ENCODE measurements at places on chromosomes 1 and 21. TPM values are rescaled to one million over a fixed set of nuclear protein-coding genes. Genes with fewer than 3 reads are reported as not detected.

GRCh38 chr21:42630626-42631025, 22.8 kb upstream of the PDE9A start:
- H3K27ac ChIP-seq, result no peak overlapping the region
- no peaks in the 10 kb centered on the region for H3K36me3 ChIP-seq
- H3K27me3 ChIP-seq, result peaks cover 8% of the 10 kb centered on the region

RGS18 gene
- not detected for total RNA-seq

- no peaks in the 10 kb centered on the region for H3K36me3 ChIP-seq
- H3K4me3 ChIP-seq, result no peak overlapping the region
- H3K27me3 ChIP-seq, result no peaks in the 10 kb centered on the region
- DNase-seq, result no peak
- H3K27ac ChIP-seq, result no peak overlapping the region
Observed at GRCh38 chr1:87305762-87306161, 22.9 kb upstream of the LMO4 start.

RGS8 gene
- total RNA-seq, result not detected

DNA sequence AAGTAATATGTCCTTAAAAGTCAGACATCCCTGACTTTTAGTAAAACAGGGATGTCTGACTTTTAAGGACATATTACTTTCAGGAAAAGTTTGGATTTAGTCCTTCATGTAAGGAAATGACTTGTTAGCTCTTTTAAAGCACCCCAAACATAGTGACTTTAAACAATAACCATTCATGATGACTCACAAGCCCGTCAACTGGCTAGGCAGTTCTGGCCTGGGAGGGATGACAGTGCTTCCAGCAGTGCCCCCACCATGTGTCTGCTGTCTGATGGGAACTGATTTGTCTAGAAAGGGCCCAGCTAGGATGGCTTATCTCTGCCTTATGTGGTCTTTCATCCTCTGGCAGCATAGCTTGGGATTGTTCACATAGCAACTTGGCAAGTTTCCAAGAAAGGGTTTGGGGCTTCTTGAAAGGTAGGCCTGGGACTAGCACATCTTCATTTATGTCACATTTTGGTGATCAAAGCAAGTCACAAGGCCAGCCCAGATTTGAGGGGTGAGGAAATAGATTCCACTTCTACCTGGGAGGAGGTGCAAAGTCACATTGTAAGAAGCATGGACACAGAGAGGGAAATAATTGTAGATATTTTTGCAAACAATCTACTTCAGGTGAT, 143.5 kb downstream of the C1orf94 start:
- H3K4me1 ChIP-seq, result no peaks in the 10 kb centered on the region
- no peak overlapping the region for H3K4me3 ChIP-seq
- no peak overlapping the region for H3K27ac ChIP-seq
- no peaks in the 10 kb centered on the region for H3K27me3 ChIP-seq
- H3K36me3 ChIP-seq, result no peaks in the 10 kb centered on the region
- DNase-seq, result no peak

DNA sequence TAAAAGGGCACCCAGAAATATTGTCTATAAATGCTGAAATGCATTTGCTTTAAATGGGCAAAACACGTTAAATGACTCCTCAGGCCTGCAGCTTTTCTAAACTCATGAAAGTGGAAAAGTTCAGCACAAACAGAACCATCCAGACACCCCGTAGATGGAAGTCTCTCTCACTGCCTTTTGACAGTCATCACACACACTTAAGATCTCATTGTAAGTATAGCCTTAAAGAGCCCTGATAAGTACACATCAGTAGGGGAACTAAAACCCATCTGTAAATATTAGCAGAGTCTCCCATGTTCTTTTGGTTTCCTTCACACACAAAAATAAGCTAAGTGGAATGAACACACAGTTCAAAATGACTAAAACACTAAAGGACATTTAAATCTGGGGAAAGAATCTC, 166.7 kb downstream of the LTN1 start:
- peaks cover 14% of the 10 kb centered on the region for H3K4me1 ChIP-seq
- no peak overlapping the region for H3K27ac ChIP-seq
- no peak for DNase-seq
- no peaks in the 10 kb centered on the region for H3K27me3 ChIP-seq

DNA sequence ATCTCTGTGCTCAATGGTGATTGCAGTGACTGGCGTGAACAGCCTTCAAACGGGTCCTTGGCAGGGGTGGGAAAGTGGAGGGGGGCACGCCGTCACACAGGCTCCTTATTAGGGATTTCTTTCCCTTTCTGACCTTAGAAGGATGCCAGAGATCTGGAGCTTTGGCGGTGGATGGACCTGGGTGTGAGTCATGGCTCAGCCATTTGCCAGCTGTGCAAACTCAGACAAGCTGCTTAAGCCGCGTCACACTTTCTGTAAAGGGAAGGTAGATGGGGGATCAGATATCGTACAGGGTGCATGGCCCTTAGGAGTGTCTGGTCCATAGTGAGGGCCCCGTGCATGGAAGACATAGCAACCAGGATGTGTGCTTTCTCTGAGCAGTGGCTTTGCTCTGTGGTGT, 48.3 kb upstream of the C1orf174 start:
- DNase-seq, result no peak
- H3K4me3 ChIP-seq, result no peak overlapping the region
- no peak overlapping the region for H3K27ac ChIP-seq
- no peaks in the 10 kb centered on the region for H3K36me3 ChIP-seq
- H3K27me3 ChIP-seq, result peaks cover 25% of the 10 kb centered on the region
